ENCODE measurements at places on chromosomes 6 and 20.
A peak's percentile ranks its signal among the peaks of the same experiment; 100 is the strongest.

- DNase-seq: no peak
Measured at GRCh38 chr20:19872001-19872400, 113.9 kb downstream of the RIN2 start.

GRCh38 chr6:150314230-150315188 lies 54.3 kb upstream of the IYD start:
- DNase-seq: no peak

- no peak for DNase-seq
Measured at GRCh38 chr6:16292942-16293341, 54.6 kb downstream of the GMPR start.

DNA sequence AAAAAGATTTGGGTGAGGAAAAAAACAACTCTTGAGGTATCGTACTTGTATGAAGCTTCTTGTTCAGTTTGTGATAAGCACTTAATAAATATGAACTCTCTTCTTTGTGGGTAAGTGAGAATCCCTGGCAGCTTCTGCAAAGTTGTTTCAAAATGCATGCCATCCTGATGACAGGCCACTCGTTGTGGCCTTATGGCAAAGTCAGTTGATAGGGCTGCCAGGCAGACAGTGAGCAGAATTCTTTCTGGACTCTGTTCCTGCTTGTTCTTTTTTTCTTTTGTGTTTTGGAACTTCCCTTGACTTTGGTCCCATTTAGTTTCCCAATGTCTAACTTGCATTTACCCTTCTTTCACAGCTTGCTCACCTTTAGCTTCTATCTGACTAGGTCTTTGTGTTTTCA lies 983.5 kb upstream of the FLRT3 start:
- DNase-seq: no peak

GRCh38 chr6:138588805-138589434 lies 89.6 kb upstream of the NHSL1 start:
- DNase-seq: peak; percentile 64

- DNase-seq: no peak
Measured at GRCh38 chr6:148735989-148736388, 10.8 kb upstream of the UST start.

DNA sequence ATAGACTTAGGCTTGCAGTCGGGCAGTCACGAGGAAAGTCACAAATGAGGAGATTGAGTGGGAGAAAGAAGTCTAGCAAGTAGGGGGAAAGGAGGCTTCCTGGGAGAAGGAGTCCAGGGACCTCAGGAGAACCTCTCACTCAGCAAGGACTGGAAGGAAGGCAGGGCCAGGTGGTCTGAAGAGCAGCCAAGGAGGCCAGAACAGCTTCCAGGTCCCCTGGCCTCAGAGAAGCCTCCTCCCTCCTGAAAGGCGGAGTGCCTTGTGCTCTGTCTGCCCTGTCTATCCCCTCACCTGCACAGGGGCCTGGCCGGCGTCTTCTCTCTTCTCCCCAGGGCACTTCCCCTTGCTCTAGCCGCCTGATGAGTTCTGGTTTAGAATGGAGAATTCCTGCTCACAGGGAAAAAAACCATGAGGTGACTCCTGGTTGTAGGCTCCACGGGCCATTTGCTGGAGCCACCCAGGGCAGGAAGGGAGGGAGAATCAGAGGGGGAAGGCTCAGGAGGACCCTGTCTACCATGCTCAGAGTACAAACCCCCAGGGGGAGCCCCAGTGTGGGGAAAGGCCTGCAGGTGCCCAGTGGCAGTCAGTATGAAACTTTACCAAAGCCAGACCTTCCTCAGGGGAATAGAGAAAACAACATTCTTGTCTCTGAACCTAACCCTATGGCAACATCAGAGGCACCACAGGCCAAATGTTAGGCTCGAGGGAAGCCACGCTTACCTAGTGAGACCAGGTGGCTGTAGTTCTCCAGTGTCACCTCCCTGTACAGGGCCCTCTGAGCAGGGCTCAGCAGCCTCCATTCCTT lies 11.2 kb downstream of the ZNF337 start:
- DNase-seq: no peak

GRCh38 chr6:137795501-137795900 lies 71.6 kb upstream of the TNFAIP3 start:
- no peak for DNase-seq
